Frontal cortex (tissue), 4 donors: ENCODE measurements at places on chromosomes 2 and 18. TPM values are rescaled to one million over a fixed set of nuclear protein-coding genes. Genes with fewer than 3 reads are reported as not detected.

DNA sequence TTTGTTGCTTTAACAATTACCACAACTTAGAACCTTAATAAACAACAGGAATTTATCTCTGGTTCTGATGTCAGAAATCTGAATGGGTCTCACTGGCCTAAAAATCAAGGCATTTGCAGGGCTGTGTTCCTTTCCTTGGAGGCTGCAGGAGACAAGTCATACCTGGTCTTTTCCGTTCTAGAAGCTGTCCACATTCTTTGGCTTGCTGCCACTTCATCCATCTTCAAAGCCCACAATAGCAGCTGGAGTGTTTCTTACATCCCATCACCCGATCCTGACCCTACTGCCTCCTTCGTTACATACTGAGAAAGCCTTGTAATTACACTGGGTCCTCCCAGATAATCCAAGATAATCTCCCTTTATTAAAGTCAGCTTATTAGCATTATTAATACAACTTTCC lies 18.1 kb downstream of the NETO1 start:
- DNase-seq: no peak

GRCh38 chr18:64668461-64668962 lies 519.6 kb upstream of the LINC00305 start:
- no peak for DNase-seq

DNA sequence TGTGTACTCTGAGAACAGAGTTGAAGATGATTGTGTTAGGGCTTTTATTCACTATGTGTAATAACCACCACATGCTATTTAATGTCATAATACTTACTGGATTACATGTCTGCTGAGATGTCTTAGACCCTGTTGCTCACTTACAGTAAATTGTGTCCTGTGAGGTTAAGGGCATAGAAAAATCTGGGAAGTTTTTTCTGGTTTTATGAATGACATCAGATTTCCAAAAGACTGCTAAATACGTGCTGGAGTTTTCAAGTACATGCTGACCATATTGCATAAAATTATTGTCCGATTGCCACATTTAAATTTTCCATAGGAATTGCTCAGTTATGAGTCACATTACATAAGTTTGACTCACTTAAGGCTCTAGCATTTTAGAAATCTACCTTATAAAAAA lies 96.7 kb upstream of the COL5A2 start:
- no peak for DNase-seq

Gene ANKRD29
- total RNA-seq: 2.4 TPM

Gene DPY30
- 69.3 TPM for total RNA-seq

Gene GRB14
- total RNA-seq: 15.1 TPM

- no peak for DNase-seq
Observed at GRCh38 chr2:122563781-122564180, 808.3 kb downstream of the TSN start.

- no peak for DNase-seq
Observed at GRCh38 chr2:120423167-120423943, 77.4 kb downstream of the INHBB start.

DNA sequence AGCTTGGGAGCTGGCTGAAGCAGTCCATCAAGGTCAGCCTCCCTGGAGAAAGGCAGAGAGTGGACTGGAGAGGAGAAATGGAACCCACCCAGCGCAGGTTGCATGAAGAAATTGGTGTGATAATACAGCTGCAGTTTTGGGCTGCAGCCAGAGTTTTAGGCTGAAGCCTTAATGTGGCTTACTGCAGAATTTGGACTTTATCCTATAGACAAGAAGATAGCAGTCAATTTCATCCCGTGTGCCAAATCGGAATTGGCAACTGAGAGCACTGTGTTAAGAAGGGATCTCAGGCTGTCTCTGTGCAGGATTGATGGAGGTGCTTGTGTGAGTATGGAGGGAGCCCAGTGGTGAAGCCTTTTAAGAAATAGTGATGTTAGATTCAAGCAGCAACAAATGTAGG lies 7.5 kb downstream of the SGPP2 start:
- DNase-seq: no peak

Gene ERICH2
- not detected for total RNA-seq

GRCh38 chr2:57396355-57397098 lies 650.1 kb upstream of the VRK2 start:
- DNase-seq: no peak

DNA sequence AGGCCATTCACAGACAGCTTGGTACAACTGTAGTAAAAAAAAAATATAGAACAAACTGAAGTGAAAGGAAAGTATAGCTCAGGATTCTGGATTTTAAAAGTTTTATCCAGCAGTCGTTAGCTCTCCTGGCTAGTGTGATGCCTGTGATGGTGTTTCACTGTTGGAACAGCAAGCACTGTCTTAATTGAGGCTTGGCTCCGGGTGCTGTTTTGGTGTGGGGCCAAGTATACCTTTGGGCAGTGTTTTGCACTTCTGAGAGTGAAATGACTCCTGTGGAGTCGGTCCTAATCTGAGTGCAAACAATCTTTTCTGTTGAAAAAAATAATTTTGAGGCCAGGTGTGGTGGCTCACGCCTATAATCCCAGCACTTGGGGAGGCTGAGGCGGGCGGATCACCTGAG lies 28.7 kb upstream of the RAB1A start:
- no peak for DNase-seq

Gene DUSP2
- 4.5 TPM for total RNA-seq

Gene DCAF17
- total RNA-seq: 70.5 TPM

- DNase-seq: no peak
Observed at GRCh38 chr2:200104015-200104414, 148.6 kb downstream of the MAIP1 start.

GRCh38 chr2:42360493-42360889 lies 526 bp downstream of the COX7A2L start:
- no peak for DNase-seq

DNA sequence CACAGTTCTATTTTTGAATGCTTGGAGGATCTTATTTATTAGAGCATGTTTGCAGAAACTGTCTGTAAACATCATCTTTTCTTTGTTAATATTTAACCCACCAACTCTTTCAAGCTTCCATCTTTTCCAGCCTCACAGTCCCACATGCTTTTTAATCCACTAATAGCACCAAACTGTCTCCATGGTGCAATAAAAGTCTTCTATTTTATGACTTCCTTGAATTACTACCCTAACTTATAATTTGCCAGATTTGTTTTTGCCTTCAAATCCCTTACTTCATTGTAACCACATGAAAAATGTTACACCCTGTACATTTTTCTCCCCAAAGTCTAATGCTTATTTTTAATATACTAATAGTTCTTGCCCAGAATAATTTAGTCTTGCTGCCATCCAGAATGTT lies 792.6 kb downstream of the PLCL1 start:
- no peak for DNase-seq

Gene MC4R
- 3.3 TPM for total RNA-seq

Gene AFF3
- total RNA-seq: 56.7 TPM

GRCh38 chr2:62054029-62054791 lies 141.7 kb upstream of the B3GNT2 start:
- DNase-seq: no peak

Gene ALPI
- not detected for total RNA-seq

DNA sequence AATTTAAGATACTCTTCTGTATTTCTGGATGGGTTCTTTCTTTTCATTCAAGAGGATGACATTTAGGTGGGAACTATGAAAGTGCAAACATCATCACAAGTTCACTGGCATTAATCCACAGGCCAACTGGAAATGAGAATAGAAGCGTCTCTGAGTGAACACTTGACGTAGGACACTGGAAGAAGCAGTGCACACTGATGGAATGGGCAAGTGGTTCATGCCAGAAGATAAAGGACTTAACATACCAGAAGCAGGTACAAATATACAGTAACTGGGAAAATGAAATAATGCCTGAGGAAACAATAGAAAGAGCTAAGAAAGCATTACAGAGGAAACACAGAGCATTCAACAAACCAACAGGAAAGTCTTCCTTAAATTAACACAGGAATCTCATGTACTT lies 120.9 kb upstream of the CCDC195 start:
- DNase-seq: no peak

- DNase-seq: no peak
Observed at GRCh38 chr2:143603846-143604565, 474.8 kb downstream of the ARHGAP15 start.

GRCh38 chr2:171056307-171056706 lies 104.4 kb downstream of the TLK1 start:
- no peak for DNase-seq

DNA sequence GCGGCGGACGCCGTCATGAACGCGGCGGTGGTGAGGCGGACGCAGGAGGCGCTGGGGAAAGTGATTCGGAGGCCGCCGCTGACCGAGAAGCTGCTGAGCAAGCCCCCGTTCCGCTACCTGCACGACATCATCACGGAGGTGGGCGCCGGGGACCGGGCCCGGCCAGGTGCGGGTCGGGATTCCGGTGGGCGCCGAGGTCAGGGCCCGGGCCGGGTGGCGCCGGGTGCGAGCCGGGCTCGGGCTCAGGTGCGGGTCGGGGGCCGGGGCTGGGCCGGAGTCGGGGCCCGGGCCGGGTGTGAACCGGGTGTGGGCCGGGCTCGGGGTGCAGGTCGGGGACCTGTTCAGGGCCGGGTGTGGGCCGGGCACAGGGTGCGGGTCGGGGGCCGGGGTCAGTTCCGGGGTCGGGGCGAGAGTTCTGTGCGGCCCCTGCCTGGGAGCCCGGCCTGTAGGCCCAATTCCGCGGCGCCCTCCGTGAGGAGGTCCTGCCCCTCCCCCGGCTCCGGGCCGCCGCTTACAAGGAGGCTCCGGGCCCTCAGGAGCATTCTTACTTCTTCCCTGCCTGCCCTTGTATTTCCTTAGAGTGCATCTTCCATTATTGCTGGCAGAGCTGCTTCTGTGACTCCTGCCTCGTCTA lies 447 bp downstream of the TRAF3IP1 start:
- no peak for DNase-seq

Gene ABCG5
- total RNA-seq: not detected

DNA sequence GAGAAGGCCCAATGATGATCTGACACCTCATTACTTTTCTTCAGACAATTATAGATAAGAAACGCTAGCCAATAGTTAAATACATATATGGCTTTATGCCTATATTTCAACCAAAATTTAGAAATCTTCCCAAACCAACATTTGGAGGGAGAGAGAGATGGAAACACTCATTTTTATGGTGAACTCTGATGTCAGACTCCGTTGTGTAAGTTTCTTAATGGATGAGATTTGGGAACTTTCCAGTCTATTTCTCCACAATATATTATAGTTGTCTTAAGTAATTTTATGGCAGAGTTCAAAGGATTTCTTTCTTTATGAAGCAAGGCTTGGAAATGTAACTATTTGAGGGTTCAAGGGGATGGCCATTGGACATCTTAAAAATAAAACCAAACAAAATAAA lies 407.0 kb downstream of the DCC start:
- no peak for DNase-seq

GRCh38 chr2:6909431-6910385 lies 7.5 kb upstream of the RNF144A start:
- DNase-seq: no peak

- no peak for DNase-seq
Observed at GRCh38 chr18:79400591-79401381, 5.1 kb downstream of the NFATC1 start.

DNA sequence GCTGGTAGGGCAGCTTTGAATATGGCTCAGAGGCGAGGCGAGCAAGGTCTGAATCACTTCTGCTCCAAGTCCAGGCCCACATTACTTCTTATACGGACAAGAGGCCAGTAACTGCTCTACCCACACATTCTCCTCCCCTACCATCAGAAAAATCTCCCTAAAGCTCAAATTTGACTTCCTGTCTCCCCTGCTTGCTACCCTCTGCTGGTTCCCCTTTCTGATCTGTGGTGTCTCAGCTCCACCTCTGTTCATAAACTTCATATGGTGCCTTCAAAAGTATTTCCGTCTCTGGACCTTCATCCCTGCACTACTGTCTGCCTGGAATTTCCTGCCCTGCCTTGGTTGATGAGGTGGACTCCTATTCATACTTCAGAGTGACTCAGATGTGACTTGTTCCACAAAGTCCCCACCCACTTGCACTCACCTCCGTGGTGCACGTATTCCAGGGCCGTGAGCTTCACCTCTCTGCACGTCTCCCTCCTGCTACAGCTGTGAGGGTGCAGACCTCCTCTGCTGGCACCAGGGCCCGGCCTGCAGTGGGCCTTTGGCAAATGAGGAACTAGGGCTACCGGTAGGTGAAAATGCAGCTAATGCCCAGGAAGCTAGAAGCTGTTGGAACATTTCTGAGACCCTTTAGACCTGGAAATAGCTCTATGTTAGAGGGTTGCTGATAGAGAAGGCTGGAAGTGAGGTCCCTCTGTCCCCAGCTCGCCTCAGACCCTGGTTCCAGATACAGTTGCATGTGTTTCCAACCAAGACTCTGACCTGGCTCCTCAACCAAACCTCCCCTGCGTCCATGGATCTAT lies 24.6 kb upstream of the KCMF1 start:
- DNase-seq: no peak

Gene STARD6
- total RNA-seq: 0.82 TPM

DNA sequence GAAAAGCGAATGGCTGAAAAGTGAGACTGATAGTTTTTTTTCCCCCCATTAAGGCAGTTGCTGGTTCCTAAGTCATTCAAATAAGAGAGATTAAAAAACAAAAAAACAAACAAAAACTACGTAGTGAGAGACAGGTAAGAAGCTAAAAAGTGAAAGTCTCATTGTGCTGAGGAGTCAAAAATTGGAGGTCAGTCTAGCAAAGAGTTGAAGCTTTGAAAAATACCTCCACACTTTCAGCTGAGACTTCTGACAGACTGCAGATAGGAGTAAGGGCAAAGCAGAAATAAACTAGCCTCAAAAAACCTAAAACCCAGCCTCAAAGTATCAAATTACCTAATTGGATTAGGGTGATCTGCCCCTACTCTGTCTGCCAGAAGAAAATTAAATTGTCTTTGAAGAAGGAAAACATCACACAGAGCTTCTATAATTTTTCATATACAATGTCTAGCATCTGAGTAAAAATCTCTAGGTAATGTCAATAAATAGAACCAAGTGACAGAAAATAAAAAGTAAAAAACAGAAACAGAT lies 10.9 kb upstream of the EIF2AK3 start:
- DNase-seq: no peak

GRCh38 chr18:44609181-44609941 lies 71.3 kb upstream of the SETBP1 start:
- DNase-seq: no peak

- DNase-seq: no peak
Observed at GRCh38 chr2:239089884-239090283, 242.0 kb downstream of the TWIST2 start.

- peak; percentile 53 for DNase-seq
Observed at GRCh38 chr2:73163483-73164367, 38.6 kb upstream of the NOTO start.
